ENCODE measurements at places on chromosomes 1 and 21.

- no peak for DNase-seq
Observed at GRCh38 chr1:107954126-107954525, 10.9 kb downstream of the VAV3 start.

DNA sequence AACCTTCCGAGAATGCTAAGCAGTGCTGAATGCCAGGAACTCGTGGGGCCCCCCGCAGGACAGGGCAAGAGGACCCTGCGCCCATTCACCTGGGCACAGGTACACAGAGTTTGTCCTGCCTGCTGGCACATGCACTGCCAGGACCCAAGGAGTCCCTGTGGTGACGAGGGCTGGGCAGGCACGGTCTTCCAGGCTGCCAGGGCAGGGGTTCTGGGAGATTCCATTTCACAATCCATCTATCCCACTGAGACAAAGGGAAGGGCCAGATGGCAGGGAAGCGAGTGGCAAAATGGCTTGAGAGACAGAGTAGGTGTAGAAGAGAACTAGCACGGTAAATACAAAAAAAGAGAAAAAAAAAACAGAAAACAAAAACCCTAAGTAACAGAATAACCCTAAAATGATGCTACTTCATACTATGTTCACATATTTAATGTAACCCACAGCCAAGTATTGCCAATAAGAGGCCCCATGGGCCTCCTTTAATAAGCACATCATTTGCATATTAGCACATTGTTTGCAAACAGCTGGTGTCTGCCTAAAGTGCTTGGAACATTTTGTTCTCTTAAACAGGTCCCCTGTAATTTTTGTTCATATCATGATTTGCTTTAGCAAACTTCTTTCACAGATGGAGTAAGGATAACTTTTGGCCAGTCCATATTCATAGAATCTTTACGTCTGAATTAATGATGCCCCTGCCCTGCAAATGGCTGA, 83.8 kb downstream of the STUM start:
- DNase-seq = no peak

DNA sequence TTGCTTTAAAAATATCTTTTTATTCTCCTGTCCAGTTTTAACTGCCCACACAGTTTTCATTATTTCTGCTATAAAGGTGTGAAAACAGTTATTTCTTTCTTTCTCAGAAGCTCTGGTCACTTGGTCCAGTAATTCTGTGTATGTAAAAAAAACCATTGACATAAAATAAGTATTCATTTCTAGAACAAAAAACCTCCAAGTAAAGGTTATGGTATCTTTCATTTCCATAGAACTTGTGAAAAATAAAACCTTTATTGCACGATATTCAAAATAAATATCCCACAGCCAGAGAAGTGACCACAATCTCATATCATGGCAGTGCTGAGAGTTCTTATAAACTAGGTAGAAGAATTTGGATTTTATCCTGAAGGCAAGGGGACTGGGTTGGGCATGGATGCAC, 96.9 kb upstream of the TNFSF4 start:
- DNase-seq = no peak

DNA sequence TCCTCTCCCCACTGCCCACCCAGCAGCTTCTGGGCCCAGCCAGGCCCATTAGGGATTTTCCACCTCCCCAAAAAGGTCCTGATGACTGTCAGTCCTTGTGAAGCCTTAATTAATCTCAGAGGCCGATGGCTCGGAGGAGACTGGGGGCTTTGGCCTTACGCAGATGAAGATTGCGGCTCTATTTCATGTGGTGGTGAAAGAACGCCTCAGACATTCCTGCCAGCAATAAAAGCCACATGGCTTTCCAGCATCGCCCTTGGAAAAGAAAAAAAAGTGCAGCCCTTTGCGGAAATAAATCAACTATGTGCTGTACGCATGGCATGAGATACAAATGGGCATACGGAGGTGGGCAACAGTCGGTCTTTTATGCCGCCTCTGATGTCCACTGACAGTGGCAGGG, 6.6 kb upstream of the RUNX3 start:
- no peak for DNase-seq

DNA sequence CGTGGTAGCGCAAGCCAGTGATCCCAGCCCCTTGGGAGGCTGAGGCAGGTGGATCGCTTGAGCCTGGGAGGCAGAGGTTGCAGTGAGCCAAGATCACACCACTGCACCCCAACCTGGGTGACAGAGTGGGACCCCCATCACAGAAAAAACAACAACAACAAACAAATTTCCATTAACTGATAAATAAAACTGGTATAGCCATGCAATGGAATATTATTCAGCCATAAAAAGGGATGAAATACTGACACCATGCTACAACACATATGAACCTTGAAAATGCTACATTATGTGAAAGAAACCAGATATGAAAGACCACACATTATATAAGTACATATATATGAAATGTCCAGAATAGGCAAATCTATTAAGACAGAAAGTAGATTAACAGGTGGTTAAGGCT, 12.0 kb downstream of the CLCC1 start:
- DNase-seq = no peak

DNA sequence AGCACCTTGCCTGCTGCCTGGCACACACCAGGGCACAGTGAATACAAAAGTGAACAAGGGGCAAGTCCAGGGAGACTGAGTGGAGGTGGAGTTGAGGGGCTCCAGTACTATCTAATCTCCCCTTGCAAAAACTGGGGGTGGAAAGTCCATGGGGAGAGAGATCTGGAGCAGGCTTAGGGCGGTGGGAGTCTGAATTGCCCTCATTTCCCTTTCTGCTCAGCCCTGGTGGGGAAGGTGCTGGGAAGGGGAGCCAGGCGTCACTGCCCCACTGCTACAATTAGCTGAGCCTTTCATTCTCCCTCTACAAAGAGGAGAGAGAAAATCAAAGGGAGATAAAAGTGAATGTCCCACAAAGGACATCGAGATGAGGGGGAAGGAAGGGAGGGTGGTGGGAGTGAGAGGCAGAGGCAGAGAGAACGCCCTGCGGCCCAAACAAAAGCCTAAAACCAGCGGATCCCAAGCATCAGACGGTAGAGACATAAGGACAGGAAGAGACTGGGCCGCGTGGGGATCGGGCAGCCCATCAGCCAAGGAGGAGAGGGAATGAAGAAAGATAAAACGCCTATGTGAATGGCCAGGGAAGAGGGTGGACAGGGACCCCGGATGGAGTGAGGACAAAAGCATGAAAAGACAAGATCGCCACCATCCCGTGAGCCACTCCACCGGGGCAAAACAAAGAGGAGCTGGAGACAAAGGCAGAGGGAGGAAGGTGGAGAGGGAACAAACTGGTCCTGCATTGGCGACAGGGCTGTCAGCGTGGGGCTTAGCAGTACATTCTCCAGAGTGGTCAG, 46.8 kb upstream of the SOX13 start:
- no peak for DNase-seq

DNA sequence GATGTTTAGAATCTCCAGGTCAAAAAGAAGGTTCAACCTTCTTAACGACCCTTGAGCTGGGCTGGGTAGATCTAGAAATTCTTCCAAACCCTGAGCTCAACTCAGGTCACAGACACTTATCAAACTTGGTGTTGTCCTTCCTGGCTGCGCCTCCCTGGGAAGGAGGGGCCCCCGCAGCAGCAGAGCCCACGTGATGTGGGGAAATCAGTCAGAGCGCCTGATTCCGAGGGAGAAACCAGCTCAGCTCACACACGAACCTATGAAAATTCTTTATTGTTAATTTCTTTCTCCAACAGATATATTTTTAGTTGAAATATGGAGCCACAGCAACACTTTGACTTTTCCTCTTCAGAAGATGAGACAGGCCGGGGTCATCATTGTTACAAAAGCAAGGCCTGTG, 24.3 kb upstream of the CLSTN1 start:
- DNase-seq = no peak

DNA sequence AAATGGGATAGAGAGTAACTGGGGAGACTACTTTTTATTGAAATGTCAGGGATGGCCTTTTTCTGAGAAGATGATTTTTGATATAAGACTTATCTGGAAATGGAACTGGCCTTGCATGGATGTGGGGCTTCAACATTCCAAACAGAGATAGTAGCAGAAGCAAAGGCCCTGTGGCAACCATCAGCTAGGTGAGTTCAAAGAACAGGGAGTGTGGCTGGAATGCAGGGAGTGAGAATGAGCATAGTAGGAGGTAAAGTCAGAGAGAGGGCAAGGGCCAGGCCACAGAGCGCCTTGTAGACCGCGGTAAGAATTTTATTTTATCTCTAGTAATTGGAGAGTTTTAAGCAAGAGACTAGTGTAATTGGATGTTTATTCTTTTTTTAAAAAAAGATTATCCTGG, 227.0 kb upstream of the B3GALT2 start:
- DNase-seq = no peak

DNA sequence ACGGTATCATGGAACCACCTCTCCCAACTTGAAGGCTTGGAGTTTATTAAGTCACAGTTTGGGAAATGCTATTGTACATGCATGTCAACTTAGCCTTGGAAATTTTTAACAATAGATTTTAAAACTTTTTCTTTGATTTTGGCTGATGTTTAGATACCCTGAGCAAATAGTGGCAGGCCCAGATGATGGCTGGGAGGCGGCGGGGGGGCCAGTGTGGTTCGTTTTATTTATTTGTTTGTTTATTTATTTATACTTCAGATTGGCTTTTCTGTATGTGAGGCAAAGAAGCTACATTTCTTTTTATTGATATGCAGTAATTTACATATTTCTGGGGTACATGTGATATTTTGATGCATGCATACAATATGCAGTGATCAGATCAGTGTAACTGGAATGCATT, 82.0 kb downstream of the VWA5B1 start:
- DNase-seq = no peak

- no peak for DNase-seq
Observed at GRCh38 chr1:230210981-230211336, 143.9 kb downstream of the GALNT2 start.

DNA sequence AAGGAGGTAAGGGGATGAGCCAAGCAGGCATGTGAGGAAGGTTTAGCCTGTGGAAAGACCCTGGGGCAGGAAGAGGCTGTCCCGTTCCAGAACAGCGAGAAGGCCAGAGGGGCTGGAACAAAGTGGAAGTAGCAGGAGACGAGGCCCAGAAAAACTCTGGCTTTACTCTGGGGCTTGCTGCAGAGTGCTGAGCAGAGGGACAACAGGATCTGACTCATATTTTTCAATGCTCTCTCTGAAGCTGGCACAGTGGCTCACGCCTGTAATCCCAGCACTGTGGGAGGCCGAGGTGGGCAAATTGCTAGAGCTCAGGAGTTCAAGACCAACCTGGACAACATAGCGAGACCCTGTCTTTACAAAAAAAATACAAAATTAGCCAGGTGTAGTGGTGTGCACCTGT, 52.4 kb upstream of the PAX7 start:
- DNase-seq = no peak

GRCh38 chr1:84613026-84613425, 38.8 kb upstream of the CTBS start:
- DNase-seq = no peak

DNA sequence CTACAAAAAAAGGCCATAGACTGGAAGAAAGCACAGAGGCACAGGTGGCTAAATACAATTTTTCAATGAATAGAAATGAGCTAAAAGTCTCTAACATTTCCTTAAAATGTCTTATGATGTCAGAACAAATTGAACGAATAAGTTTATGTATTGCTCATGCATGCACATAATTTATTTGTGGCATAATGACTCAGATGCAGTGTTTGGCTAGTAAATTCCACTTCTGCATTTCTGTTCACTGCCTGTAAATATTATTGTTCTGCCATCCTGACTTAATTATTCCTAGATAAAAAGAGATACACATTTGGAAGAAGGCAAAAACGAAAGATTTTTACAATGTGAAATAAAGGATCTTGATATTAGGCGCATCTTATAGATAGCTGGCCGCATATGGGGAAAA, 26.6 kb upstream of the EXO1 start:
- no peak for DNase-seq

DNA sequence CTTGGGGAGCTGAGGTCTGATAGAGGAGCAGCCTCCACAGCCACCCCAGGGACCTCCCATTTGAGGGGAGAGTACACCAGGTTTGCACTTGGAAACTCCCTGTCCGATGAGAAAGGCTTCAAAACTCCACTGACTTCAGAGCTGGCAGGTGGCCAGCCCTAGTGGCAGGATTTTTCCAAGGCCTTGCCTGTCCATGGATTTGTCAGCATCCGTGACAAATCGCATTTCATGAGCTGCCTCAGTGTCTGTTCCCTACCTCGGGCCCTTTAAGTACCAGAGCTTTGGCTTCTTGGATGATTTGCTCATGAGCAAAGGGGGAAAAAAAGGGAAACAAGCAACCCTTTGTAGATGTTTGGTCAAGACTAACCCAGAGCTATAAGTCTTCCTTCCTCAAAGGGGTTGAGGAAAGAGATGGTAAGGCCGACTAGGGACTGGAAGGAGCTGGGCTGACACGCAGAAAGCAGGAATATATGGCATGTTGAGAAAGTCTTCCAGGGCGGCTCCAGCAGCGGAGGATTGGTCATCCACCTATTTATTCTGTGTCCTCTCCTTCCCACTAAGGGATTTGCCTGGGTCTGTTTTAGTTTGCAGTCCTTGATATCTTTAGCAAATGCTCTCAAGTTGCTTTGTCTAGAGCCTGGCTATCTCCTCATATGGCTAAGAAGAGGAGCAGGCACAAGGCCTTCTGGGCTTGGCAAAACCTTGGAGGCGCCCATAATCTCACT, 2.7 kb upstream of the HSPG2 start:
- no peak for DNase-seq

GRCh38 chr21:25583370-25584130, 23.7 kb downstream of the MRPL39 start:
- DNase-seq = no peak

DNA sequence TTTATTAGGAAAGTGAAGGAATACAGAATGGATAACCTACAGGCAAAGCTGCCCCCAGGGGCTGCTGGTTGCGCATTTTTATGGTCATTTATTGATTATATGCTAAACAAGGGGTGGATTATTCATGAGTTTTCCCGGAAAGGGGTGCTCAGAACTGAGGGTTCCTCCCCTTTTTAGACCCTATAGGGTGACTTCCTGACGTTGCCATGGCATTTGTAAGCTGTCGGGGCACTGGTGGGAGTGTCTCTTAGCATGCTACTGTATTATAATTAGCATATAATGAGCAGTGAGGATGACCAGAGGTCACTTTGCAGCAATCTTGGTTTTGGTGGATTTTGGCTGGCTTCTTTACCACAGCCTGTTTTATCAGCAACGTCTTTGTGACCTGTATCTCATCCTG, 5.9 kb upstream of the ASAP3 start:
- DNase-seq = no peak

GRCh38 chr1:160580221-160580812, 1.0 kb upstream of the CD84 start:
- no peak for DNase-seq

Data from stimulated activated effector memory CD8-positive, alpha-beta T cell treated with anti-CD3 and anti-CD28 coated beads, Interleukin-12 subunit alpha, Interleukin-12 subunit beta, amount 100 ng/mL, for 72 hours (primary cell).